ENCODE measurements at places on chromosomes 4 and X.
A peak's percentile ranks its signal among the peaks of the same experiment; 100 is the strongest.

DNA sequence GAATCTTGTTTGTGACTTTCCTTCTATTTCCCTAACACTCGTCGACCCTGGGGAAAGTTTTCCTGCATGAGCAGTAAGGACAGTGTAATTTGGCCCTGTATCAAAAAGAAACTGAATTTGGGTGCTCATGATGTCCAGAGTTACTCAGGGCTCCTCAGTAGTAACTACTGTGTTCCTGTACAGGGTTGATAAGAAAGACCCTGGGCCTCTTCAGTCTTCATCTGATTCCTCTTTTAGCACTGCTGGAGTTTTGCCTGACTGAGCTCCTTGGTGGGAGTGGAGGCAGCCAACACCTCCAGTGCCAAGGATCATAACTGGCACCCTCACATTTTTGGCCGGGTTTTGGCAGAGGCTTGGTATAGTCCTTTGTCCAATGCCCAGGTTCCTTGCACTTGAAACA is 7.1 kb upstream of the AREG start:
- DNase-seq = no peak

DNA sequence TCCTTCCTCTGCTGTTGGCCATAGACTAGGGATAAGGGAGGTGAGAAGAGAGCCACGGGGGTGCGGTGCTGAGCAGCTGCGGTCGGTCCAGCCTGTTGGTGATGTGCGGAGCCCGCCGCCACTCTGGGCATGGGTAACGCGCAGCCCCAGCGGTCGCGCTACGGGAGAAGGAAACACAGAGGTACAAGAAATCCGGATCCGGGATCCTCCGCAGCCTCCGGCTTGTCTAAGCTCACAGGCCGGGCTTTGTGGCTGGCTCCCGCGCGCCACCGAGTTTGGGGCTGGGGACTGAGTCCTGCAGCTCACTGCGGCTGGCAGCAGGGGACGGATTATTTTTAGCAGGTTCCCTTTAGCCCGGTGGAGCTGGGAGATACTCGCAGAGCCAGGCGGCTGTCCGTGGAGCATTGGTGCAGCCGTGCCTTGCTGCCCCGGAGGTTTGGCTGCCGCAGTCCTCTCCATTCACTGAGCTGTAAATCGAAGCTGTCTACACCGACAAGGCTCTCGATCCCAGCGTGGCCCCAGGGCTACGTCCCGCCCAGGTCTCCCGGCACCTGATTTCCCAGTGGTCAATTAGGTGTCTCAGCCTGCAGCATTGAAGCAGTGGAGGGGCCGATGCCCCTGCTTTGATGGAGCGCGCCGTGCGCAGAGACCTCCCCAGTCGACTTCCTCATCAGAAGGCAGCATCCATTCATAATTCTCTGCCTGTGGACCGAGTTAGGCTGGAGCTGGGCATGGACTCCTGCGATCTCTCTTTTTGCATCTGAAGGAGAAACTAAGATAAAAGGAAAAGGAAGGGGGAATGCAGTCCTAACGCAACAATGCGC is 81.9 kb upstream of the SCML1 start:
- DNase-seq = no peak

- DNase-seq = no peak
Observed at GRCh38 chrX:83759872-83760271, 101.1 kb upstream of the CYLC1 start.

DNA sequence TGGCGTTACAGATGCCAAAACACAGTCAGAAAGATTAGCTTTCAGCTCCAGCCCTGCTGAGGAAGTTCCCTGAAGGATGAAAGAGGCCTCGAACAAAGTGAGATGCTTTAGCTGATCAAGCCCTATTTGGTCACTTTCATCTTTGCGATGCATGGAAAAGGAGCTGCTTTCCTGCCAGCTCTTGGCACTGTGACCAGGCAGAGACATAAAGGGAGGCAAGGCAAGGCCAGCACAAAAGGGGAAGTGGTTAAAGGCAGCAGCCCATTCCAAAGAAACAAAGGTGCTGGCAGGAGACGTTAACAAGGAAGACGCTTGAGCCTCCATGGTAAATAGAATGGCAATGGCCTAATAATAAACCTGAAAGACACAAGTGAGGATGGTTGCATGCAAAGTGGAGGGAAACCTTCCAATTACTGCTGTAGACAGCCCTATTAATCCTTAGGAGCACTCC is 617.1 kb upstream of the INTU start:
- no peak for DNase-seq

DNA sequence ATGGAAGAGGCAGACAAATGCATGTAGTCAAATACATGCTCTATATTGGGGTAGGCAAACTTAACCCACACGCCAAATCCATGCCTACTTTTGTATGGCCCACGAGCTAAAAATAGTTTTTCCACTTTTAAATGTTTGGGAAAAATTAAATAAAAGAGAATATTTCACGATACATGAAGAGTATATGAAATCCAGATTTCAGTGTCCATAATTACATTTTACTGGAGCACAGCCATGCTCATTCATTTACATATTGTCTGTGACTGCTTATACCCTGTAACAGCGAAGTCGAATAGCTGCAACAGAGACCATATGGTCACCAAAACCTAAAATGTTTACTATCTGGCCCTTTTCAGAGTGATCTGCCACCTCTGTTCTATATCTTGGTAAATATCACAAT is 257.4 kb upstream of the NOCT start:
- no peak for DNase-seq

- peak; percentile 84 for DNase-seq
Observed at GRCh38 chrX:71622576-71623450, 4.5 kb upstream of the CXCR3 start.

DNA sequence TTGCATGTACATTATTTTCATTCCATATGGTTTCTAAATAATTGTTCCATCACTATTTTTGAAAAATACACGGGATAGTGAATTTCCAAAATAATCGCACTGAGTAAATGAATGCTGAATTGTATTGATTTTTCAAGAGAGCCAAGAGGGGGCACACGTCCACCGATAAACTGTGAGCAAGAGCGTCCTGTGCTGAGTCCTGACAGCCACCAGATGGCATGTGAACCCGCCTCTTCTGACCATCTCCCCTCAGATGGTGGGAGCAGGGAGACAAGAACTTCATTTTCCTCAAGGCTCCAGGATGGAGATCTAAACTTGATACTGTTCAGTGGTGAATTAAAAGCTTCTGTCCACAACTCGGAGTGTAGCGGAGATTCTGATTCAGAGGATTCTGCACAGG is 30.6 kb upstream of the IL9R start:
- DNase-seq = no peak

- no peak for DNase-seq
Observed at GRCh38 chrX:153933748-153934147, 1.1 kb downstream of the NAA10 start.

GRCh38 chr4:25827373-25827772 is 35.4 kb downstream of the SEL1L3 start:
- DNase-seq = no peak

DNA sequence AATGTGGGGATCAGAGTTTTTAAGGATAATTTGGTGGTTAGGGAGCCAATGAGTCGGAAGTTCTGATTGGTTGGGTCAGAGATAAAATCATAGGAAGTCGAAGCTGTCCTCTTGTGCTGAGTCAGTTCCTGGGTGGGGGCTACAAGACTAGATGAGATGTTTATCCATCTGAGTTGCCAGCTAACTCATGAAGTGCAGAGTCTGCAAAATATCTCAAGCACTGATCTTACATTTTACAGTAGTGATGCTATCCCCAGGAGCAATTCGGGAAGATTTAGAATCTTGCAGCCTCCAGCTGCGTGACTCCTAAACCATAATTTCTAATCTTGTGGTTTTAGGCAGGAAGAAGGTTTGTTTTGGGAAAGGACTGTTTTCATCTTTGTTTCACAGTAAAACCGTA is 565.8 kb upstream of the SPANXN1 start:
- no peak for DNase-seq

- no peak for DNase-seq
Observed at GRCh38 chrX:110322603-110323002, 4.7 kb upstream of the AMMECR1 start.

DNA sequence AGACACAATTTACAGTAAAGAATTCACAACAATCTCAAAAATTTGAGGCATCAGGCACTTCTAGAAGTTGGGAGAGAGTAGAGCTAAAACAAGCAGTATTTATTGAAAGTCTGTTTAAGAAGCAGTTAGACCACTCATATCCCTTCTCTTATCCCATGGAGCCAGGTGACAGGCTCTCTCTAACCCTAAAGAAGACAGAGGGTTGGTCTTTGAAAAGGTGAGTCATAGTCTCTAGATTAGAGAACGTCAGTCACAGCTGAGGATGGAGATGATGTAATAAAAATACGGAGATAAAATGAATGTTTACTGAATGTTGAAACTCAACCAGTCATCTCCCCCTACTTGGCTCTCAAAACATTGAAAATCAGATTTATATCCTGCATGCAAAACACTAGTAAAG is 223.8 kb downstream of the CHIC2 start:
- no peak for DNase-seq

DNA sequence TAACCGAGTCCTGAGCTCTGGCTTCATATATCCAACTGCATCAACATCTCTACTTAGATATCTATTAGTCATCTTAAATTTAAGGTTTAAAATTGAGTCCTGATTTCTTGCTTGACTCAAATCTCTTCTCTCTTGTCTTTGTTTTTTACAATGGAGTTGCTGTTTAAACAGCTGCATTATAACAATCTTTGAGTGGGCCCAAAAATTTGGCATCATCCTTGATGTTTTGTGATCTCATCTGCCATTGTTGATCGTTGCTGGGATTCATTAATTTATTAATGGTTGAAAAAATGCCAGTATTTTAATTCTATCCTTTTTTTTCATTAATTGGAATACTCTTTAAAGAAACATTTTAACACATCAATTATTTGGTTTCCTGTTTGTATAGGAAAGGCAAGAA is 82.2 kb downstream of the STIM2 start:
- DNase-seq = no peak

GRCh38 chrX:134537179-134537955 is 77.4 kb downstream of the HPRT1 start:
- DNase-seq = no peak

DNA sequence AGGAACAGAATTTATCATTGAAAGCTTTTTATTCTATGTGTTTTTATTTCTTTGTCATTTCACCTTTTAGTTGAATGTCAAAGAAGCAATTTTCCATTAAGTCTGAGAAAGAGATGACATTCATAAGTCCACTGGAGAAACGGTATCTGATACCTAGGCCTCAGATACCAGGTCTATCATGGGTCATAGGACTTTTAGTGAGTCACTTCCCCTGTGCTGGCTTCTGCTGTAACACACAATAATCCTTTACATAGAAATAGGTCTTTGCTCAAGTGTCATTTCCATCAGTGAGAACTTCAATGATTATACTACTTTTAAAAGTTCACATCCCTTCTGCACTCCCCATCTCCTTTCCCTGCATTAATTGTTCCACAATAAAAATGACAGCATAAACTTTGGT is 125.5 kb upstream of the ARMCX2 start:
- no peak for DNase-seq

GRCh38 chr4:170675568-170676262 is 586.0 kb upstream of the AADAT start:
- DNase-seq = no peak

- DNase-seq = no peak
Observed at GRCh38 chrX:19886883-19887531, 393 bp downstream of the SH3KBP1 start.

- DNase-seq = peak; percentile 50
Observed at GRCh38 chrX:10022580-10023245, 55.6 kb downstream of the CLDN34 start.

GRCh38 chr4:2793586-2794485 is 951 bp downstream of the SH3BP2 start:
- DNase-seq = peak; percentile 24

DNA sequence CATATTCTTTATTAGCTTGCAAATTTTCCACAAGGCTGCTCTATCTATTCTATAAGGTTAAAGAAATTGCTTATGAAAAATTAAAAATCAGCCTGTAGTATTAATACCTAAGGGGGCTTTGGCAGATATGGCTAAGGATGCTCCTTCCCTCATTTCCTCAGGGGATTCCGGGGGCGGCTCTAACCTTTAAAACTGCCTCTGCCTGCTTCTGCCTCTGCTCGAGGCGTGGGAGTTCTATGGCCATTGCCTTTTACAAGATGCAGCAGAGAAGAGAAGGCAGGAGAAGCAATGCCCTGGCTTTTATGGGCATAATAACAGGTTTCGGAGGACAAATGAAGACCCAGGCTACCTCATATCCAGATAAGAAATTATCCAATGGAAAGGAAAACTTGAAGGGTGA is 8.6 kb upstream of the CDKN2AIP start:
- DNase-seq = no peak

DNA sequence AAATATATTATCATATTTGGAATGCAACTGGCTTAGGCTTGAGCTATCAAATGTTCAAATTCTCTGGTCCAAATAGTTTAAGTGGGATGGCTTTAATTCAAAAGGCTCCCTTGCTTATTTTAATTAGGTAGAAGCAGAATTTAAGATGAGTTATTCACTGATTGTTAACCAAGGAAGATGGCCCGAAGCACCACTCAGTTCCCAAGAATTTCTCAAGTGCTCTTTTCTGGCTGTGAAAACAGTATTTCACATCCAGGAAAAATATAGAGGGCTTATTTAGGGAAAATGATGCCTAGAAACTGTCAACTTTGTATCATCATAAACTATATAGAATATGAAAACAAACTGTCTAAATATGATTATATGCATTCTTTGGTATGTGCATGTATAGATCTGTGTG is 246.5 kb upstream of the SFRP2 start:
- DNase-seq = no peak

GRCh38 chrX:155247497-155247896 is 16.8 kb downstream of the RAB39B start:
- no peak for DNase-seq

- no peak for DNase-seq
Observed at GRCh38 chr4:179398414-179398813, 1956.2 kb upstream of the AGA start.

DNA sequence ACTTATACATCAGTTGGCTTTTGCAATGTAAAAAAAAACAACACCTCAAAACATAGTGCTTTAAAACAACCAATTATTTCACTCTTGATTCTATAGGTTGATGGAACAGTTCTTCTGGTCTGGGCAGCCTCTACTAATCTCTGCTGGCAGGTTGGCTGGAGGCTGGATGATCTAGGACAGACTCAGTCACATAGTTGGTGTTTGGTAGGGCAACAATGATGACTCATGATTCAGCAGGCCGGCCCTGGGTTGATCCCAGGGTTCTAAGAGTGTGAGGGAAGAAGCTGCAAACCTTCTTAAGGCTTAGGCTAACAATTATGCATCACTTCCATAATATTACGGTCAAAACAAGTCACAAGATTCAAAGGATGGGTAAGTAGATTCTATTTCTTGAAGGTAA is 558.2 kb downstream of the ZNF674 start:
- DNase-seq = no peak
